ENCODE measurements at places on chromosomes 11 and 22.

- DNase-seq: no peak
Observed at GRCh38 chr11:75625021-75625420, 43.8 kb downstream of the MAP6 start.

DNA sequence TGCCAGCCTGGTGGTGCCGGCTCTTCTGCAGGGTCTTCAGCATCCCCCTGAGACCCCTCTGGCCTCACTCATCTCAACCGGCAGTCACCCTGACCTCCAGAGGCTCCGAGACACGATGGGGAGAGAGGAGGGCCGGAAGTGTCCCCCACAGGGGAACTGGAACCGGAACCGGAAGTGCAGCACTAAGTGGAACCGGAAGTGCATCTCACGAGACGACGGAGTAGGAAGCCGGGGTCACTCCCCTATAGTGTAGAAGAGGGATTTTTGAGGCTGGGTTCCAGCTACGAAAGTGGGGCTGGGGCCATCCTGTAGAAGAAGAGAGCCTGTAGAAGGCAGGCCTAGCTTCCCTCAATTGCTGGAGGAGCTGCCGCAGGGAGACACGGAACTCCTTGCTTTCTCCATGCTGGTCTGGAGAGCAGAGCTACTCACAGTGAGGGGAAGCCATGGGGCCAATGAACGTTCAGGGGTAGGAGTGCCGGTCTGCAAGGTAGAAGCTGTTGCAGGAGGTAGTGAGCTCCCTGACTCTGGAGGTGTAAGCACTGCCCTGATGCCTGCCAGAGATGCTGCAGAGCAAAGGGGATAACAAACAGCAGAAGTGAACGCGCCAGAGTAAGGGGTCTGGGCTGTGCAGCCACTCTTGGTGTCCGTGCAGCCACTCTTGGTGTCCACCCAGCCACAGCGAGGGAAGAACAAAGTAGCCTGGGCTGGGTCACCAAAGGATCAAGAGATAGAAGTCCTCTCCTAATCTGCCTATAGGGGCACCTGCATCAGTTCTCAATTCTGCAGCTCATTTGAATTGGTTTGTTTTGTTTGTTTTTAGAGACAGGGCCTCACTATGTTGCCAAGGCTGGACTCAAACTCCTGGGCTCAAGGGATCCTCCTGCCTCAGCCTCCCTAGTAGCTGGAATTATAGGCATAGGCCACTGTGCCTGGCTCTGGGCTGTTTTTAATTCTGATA lies 21.9 kb downstream of the SCUBE1 start:
- no peak for DNase-seq

DNA sequence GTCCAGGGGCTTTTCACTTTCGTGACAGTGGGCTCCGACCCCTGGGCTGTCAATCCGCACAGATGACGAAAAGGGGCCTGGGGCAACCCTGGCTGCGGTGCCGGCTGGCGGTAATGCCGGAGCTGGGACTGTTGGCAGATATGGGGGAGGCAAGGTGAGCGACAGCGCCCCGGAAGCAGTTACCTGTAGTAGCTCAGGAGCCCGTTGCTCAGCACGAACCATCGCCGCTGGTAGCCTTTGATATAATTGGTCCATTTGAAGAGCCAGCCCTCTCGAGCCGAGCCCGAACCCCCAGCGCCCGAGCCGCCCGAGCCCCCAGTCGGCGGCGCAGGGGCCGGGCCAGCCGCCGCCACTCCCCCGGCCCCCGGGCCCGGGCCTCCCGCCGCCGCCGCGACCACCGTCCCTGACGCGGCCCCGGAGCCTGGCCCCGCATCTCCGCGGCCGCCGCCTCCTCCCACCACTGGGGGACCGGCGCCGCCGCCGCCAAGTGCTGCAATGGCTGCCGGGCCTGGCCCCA lies 396 bp downstream of the OSBP start:
- no peak for DNase-seq

DNA sequence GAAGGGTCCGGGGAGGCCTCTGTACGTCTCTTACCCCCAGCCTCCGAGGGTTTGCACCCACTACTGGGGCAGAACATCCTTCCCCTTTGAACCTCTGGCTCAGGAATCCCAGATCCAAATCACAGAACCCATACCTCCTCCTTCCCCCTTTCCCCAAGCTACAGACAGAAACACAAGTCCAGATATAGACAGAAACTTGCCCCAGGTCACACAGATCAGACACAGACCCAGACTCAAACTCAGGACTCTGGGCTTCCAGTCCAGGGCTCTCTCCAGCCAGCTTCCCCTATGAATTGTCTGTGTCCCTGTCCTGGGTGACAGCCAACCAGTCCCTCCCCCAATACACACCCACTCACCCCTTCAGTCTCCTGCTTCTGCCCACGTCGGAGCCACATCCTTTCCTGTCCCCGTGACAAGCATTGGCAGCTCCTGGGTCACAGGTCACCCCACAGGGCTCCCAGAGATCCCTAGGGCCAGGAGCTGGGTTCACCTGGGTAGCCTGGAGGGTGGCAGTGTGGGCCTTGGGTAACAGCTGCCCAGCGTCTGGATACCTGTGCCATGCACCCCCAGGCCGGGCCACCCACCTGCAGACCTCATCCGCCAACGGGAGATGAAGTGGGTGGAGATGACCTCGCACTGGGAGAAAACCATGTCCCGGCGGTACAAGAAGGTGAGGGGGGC lies 772 bp downstream of the TBC1D10C start:
- no peak for DNase-seq

GRCh38 chr11:44992181-44992582 lies 41.5 kb upstream of the TP53I11 start:
- DNase-seq: no peak

DNA sequence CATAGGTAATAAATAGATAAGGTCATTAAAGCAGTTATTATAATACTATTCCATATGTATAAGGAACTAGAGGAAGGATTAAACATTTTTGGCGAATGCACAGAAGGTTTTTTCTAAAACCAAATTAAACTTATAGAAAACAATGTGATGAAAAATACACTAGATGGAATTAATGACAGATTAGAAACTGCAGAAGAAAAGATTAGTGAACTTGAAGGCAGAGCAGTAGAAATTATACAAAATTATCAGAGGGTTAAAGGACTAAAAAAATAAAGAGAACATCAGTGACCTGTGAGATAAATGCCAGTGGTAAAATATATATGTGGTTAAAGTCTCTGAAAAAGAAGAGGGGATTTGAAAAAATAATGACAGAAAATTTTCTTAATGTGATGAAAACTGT lies 74.0 kb downstream of the IGLL5 start:
- no peak for DNase-seq

GRCh38 chr22:22480940-22481339 lies 27.6 kb downstream of the ZNF280B start:
- no peak for DNase-seq

DNA sequence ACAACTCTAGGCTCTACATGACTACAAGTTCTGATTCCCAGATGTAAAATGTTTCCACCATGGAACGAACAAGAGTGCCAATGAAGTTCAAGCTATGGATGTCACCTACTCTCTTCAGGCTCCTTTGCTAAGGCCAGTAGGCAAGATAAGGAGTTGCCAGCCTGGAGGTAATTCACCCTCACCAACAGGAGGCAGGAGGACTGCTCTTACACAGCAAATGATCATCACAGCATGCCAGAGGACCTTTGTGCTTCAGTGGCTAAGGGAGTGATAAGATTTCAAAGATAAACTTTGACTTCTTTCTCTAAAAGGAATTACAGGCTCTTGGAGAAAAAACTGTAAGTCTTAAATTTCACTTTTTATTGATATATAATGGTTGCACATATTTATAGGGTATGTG lies 54.1 kb upstream of the SLC36A4 start:
- DNase-seq: no peak

DNA sequence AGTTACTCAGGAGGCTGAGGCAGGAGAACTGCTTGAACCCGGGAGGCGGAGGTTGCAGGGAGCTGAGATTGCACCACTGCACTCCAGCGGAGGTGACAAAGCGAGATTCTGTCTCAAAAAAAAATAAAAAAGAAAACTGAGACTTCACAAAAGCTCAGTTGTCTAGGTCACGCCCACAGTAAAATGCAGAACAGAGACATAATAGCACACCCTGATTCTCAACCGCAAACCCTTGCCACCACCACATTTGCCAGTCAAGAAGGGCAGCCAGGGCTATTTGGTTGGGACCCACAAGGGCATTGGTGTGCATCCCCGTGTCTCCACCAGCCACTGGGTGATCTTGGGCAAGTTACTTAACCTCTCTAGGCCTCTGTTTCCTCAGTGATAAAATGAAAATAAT lies 25.4 kb downstream of the CREB3L1 start:
- no peak for DNase-seq

- no peak for DNase-seq
Observed at GRCh38 chr11:27619039-27619574, 81.1 kb downstream of the BDNF start.

GRCh38 chr11:92826136-92826535 lies 143.3 kb upstream of the MTNR1B start:
- no peak for DNase-seq

DNA sequence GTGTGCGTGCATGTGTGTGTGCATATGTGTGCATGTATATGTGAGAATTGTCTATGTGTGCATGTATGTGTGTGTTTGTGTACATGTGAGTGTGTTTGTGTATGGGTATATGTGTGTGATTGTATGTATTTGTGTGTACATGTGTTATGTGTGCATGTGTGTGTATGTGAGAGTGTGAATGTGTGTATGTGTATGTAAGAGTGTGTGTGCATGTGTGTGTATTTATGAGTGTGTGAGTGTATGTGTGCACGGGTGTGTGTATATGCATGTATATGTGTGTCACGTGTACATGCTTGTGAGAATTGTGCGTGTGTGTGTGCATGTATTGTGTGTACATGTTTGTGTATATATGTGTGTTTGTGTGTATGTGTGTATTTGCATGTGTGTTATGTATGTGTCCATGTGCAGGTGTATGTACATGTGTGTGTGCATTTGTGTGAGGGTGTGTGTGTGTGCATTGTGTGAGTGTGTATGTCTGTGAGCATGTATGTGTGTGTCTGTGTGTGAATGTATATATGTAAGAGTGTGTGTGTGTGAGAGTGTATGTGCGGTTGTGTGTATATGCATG lies 16.0 kb downstream of the MB start:
- no peak for DNase-seq

GRCh38 chr11:35600331-35600838 lies 17.9 kb upstream of the FJX1 start:
- DNase-seq: no peak

GRCh38 chr11:127109796-127110480 lies 109.4 kb upstream of the KIRREL3 start:
- no peak for DNase-seq

DNA sequence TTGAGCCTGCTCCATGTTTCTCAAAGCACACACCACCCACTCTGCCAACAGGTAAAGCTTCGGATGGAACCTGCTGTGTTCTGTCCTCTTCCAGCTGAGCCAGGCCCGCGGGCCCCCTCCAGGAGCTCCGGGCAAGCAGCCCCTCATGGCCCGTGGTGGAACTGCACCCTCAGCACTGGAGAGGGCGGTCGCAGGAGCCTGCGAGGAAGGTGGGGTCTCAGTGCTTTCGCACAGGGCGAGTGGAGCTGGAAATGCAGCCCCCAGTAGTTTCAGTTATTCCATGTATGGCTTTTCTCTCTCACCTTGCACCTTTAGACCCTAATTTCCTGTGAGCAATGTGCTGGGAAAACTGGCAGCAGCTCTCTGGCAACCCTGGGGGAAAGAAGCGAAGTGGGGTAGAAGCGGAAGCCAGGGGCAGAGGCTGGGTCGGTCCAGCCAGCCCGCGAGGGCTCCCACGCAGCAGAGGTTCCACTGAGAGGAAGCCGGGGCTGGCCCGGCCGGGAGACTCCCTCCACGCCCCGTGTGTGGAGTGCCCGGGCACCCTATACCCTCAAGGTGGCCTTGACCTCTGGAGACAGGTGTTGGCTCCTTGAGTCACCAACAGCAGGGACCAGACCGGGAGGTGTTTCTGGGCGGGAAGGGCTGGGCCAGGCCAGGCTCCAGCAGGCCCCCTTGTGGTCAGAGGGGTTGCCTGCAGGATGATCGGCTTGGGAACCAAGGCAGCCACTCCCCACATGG lies 119.9 kb upstream of the TMEM45B start:
- DNase-seq: peak; percentile 22

DNA sequence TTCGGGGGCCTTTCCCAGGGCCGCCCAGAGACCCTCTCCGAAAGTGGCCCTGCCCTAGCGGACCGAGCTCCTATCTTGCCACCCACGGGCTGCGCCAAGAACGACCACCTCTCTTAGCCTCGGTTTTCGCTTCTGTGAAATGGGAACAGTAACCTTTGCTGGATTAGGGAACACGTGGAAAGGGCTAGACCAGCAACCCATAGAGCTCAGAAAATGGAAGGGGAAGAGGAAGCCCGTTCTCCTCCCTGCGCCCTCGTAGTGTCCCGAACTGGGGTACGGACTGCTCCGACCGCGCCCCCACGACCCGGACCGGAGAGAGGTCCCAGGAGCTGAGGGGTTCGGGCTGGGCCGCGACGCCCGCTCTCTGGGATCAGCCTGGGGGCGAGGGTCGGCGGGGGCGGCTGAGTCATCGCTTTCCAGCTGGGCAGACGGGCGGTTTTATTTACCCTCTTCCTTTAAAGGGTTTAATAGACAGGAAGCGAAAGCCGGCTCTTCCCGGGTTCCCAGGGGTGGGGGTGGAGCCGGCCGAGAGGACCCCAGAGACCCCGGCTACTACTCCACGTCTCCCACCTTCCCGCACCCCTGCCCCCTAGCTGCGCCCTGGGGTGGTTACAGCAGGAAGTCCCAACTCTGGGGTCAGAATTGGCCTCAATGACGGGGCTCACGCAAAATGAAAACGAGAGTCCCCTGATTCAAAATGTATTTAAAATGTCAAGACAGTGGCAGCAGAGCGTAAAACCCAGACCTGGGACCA lies 907 bp upstream of the PHLDA2 start:
- no peak for DNase-seq

DNA sequence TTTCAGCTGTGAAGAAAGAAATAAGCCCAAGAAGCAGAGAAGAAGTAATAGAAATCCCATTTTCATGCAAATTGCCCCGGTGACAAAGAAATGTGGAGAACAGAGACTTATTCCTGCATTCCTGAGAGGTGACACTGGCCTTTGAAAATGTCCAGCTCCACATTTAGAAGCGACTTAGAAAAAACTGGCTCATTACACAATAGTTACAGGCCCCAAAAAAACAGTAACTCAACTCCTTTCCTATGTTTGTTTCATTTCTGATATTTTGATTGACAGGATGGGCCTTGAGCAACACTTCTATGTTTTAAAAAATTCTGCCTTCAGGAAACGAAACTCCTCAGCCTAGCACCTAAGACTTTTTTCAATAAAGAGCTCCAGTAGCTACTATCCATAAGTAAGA lies 726.9 kb upstream of the TENM4 start:
- DNase-seq: no peak

GRCh38 chr11:131658414-131658813 lies 288.0 kb downstream of the NTM start:
- no peak for DNase-seq

DNA sequence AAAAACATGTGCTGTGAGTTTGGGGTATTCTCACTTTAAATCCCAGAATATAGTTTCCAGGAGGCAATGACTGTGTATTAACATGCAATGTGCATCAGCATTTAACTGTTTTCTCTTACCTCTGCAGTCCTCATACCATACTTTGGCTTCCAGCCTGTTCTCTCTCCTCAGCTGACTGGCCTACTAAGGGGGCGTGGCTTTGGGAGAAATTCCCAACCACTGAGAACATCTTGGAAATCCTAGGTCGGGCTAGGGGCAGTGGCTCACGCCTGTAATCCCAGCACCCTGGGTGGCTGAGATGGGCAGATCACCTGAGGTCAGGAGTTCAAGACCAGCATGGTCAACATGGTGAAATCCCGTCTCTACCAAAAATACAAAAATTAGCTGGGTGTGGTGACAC lies 13.5 kb upstream of the ZC3H12C start:
- DNase-seq: no peak

GRCh38 chr11:130647371-130647770 lies 198.9 kb downstream of the ADAMTS15 start:
- DNase-seq: no peak
